ENCODE measurements at places on chromosomes 2 and 18.

DNA sequence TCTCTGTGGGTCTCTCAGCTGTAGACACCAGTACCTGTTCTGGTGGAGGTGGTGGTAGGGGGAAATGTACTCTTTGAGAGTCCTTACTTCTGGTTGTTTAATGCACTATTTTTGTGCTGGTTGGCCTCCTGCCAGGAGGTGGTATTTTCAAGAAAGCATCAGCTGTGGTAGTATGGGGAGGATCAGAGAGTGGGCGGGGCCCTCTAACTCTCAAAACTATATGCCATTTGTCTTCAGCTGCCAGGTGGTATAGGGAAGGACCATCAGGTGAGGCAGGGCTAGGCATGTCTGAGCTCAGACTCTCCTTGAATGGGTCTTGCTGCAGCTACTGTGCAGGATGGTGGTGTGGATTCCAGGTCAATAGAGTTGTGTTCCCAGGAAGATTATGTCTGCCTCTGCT lies 1100.8 kb downstream of the CNTNAP5 start:
- no peak for DNase-seq

DNA sequence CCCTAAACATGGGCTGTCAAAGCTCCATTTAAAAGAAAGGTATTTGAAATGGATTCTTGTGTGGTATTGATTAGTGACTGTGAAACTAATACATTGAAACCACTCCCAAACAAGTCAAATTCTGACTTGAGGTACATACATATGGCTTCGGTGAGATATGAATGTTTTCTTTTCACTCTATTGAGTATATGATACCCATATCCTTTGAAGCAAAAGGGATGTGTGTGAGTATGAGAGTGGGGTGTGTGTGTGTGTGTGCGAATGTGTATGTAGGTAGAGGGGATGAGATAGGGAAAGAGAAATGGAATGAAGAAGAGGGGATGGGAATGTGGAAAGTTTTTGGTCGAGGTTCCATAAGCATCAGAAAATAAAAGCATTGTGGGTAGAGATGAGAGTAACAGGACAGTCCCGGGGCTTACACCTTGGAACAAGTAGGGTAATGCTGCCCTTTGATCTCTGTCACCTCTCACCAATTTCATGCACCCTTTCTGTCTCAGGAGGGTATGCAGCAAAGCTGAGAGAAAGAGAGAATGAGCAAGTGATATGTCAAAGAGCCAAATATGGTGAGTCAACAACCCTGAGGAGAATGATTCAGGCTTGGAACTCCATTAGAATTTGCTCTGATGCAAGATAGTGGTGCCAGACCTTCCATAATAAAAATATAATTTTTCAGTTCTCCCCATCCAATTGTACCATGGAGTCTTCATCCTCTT lies 64.0 kb upstream of the ZEB2 start:
- no peak for DNase-seq

GRCh38 chr2:38380397-38381130 lies 3.5 kb upstream of the ATL2 start:
- DNase-seq = peak; percentile 85

- DNase-seq = peak; percentile 37
Measured at GRCh38 chr2:7634409-7634808, 717.2 kb downstream of the RNF144A start.

DNA sequence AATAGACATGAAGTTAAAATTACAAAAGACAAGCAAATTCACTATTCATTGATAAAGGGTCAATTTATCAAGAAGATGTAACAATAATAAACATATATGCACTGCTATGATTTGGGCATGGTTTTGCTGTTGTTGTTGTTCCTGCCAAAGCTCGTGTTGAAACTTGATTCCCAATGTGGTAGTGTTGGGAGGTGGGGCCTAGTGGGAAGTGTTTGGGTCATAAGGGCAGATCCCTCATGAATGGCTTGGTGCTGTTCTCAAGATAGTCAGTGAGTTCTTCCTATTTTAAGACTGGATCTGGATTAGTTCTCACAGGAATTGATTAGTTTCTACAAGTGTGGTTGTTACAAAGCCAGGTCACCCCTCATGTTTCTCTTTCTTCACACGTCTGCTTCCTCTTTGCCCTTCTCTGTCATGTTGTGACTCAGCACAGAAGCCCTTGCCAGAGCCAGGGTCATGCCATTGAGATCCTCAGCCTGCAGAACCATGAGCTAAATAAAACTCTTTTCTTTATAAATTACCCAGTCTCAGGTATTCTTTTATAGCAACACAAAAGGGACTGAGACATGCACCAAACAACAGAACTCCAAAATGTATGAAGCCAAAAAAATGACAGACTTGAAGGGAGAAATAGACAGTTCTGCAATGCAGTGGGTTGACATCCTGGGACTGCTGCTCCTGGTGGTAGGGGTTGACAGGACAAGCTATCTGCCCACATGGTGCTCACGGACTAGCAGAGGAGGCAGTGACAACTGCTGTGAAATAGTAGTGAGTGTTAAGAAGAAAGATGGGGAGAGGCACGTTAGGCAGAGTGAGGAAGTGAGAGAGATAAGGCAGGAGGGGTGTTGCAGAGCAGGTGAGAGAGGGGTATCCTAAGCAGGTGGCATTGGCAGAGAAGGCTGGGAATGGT lies 18.6 kb upstream of the SKA1 start:
- DNase-seq = peak; percentile 39

GRCh38 chr2:28423856-28424605 lies 31.4 kb downstream of the FOSL2 start:
- peak; percentile 52 for DNase-seq

- DNase-seq = no peak
Measured at GRCh38 chr2:206250041-206250897, 24.2 kb upstream of the ZDBF2 start.

- DNase-seq = no peak
Measured at GRCh38 chr2:69291004-69291650, 95.9 kb downstream of the GFPT1 start.

- DNase-seq = no peak
Measured at GRCh38 chr18:12245793-12246135, 8.4 kb upstream of the CIDEA start.

DNA sequence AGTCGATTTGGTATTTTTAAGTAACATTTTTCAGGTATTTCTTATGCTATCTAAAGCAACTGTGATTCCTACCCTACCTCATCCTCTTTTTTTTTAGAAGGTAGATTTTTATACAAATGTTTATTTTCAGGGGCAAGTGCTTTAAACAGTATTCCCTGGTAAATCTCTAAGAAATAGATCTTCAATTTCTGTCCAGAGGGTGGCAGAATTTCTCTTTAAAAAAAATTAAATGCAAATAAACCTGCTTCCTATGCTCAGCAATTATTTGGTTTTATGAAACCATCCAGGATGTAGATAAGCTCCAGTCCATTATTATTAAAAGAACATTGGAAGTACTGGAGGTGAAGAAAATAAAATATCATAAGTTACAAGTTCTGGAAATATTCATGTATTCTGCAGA lies 191.9 kb downstream of the MYO3B start:
- DNase-seq = peak; percentile 22

DNA sequence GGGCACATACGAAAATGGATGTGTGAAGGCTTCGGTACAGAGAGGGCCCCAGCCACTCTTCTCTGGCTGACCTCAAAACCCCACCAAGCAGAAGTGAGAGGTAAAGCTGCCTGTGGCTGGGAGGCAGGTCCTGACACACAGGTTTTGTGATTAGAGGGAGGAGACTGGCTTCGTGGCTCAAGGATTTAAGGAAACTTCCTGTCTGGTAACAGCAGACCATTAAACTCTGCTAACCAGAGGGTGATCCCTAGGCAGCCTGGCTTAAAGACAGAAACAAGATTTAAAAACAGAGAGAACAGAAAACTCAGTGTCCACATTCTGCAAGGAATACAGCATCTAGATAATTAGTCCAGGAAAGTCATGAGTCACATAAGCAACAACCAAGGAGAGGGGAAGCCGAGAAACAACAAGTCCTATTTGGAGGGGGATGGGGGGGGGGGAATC lies 101.9 kb downstream of the NFATC1 start:
- no peak for DNase-seq

DNA sequence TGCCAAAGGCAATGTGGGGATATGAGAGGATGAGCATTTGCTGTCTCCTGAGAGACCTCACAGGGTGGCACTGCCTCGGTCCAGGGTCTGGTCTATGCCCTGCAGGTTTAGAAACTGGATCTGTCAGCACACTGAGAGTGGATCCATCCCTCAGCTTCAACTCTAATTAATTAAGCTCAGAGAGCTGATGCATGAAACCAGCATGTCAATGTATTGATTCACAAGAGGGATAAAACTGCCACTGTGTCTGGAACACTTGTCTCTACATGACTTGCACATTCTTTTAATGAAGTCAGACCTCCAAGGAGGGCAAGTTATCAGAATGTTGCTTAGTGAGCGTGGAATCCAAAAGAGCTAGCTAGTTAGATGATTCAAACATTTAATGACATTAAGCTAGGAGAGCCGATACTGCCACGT lies 22.5 kb upstream of the POLE4 start:
- DNase-seq = no peak

- DNase-seq = no peak
Measured at GRCh38 chr2:2694746-2695145, 363.7 kb upstream of the MYT1L start.

GRCh38 chr2:226079196-226079595 lies 679.7 kb downstream of the NYAP2 start:
- no peak for DNase-seq

- DNase-seq = peak; percentile 89
Measured at GRCh38 chr2:32591669-32592463, 36.0 kb upstream of the TTC27 start.

DNA sequence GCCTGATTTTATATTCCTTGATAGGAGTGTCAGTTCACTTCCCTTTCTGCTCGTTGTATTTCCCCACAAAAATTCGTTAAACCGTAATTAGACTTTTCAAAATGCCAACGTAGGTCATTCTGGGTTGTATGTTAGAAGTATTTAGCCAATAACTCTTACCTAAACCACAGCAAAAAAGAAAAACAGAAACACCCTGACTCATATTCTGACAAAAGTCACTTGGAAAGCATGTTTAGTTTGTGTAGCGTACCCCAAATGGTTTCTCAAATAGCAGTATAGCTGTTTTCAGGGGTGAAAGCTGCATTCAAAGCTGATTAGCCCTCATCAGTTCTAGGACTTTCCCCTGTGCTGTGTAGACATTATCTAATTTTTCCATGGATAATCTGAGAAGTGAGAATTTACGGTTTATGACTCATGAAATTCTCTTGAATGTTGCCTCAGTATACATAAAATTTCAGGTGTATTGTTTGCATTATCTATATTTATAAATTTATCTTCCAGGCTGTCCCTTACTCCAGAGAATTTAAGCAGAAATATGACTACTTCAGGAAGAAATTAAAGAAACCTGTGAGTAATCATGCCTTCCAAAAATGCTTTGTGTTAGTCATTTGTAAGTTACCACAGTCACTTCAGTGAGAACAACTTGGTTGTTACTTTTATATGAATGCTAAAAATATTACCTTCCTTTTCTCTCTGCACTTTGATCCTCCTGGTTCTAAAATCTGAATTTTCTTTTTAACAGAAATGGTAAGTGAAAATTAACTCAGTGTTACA lies 264.9 kb downstream of the ALPK2 start:
- no peak for DNase-seq

- DNase-seq = no peak
Measured at GRCh38 chr2:122319539-122320132, 564.2 kb downstream of the TSN start.

DNA sequence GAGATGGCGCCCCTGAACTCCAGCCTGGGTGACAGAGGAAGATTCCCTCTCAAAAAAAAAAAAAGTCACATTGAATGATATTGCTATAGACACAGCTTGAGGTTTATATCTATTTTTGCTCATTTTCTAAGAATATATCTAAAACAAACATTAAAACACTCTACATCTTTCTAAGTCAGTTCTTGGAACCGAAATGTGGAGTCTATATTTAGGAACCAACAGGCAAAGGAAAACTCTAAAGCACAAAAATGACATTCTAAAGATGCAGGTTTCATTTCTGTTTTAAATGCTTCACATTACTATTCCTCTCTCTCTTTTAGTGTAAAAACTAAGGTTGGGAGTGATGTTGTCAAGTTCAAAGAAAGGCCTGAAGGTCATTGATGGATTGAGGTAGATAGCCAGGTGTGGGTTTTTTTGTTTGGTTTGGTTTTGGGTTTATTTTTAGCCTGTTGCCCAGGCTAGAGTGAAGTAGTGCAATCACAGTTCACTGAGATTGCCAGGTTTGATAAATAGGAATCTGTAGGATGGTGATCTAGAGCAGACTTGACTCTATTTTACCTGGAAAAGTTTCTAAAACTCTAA lies 194.0 kb upstream of the RBBP8 start:
- no peak for DNase-seq

DNA sequence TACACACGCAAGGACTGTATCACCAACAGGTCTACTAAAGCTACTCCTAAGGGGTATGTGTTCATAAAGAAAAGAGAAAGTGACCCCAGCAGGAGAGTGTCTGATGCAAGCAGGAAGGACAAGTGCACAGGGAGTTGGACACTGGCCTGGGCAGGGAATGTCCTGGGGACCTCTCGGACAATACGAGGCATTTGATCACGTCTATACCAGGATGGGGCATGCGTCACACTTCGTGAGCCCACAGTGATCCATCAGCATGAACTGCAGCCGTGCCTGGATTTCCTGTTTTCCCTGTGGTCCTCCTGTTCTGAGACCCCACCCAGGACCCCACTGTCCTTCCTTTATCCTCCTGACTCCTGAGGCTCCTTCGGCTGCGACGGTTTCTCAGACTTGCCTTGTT lies 113.9 kb downstream of the HDAC4 start:
- DNase-seq = no peak

DNA sequence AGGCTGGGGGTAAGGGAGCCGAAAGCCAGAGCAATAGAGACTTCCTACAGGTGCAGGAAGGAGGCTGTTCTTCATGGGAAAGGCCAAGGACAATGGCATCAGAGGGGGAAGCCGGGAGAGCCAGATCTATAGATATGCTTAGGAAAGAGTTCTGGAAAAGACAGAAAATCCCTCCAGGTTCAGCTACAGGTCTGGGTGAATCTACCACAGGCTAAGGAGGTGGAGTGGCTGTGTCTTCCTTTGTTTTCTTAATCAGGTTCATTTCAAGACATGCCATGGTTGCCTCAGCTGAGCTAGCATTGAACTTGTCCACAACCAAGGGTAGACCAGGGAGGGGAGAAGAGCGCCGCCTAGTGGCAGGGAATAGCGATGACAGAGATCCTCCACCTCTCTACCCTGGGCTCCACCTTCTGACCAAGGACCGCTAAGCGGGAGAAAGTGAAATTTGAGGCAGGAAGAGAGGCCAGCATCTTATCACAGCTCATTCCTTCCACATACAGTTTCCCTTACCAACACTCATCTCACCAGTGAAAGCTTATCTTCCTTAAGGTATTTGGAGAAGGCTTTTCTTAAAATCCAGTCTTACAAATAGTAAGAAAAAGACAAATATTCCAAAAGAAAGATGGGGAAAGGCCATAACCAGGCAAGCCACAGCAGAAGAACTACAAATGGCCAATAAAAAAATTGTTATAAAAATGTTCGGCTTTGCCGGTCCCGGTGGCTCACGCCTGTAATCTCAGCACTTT lies 74.2 kb downstream of the VIT start:
- peak; percentile 46 for DNase-seq

GRCh38 chr2:23546913-23547312 lies 161.9 kb downstream of the KLHL29 start:
- no peak for DNase-seq
